H1 (cell line): ENCODE measurements at places on chromosomes 5 and 9.

- no peaks in the 10 kb centered on the region for H3K36me3 ChIP-seq
- DNase-seq: peak; percentile 47
- peaks cover 4% of the 10 kb centered on the region for H3K4me1 ChIP-seq
- H3K4me3 ChIP-seq: no peak overlapping the region
Observed at GRCh38 chr9:83937861-83938455, 16.7 kb upstream of the KIF27 start.

GRCh38 chr9:116084497-116084896 lies 69.1 kb upstream of the PAPPA start:
- H3K36me3 ChIP-seq: no peaks in the 10 kb centered on the region
- H3K27me3 ChIP-seq: no peaks in the 10 kb centered on the region
- no peak for DNase-seq
- no peak overlapping the region for H3K4me3 ChIP-seq
- H3K4me1 ChIP-seq: no peaks in the 10 kb centered on the region
- H3K27ac ChIP-seq: no peak overlapping the region

GRCh38 chr5:170755679-170756456 lies 27.7 kb upstream of the GABRP start:
- H3K27me3 ChIP-seq: no peaks in the 10 kb centered on the region
- no peaks in the 10 kb centered on the region for H3K36me3 ChIP-seq
- DNase-seq: no peak
- H3K4me1 ChIP-seq: peaks cover 2% of the 10 kb centered on the region

GRCh38 chr5:168875832-168876231 lies 296.7 kb upstream of the PANK3 start:
- H3K27ac ChIP-seq: no peak overlapping the region
- H3K27me3 ChIP-seq: peaks cover 7% of the 10 kb centered on the region; the same call in 1 of the 2 replicates
- DNase-seq: no peak
- no peaks in the 10 kb centered on the region for H3K36me3 ChIP-seq
- no peak overlapping the region for H3K4me3 ChIP-seq

- DNase-seq: no peak
- H3K4me3 ChIP-seq: no peak overlapping the region
- no peak overlapping the region for H3K27ac ChIP-seq
Observed at GRCh38 chr5:67093279-67093678, 103.3 kb downstream of the CD180 start.

DNA sequence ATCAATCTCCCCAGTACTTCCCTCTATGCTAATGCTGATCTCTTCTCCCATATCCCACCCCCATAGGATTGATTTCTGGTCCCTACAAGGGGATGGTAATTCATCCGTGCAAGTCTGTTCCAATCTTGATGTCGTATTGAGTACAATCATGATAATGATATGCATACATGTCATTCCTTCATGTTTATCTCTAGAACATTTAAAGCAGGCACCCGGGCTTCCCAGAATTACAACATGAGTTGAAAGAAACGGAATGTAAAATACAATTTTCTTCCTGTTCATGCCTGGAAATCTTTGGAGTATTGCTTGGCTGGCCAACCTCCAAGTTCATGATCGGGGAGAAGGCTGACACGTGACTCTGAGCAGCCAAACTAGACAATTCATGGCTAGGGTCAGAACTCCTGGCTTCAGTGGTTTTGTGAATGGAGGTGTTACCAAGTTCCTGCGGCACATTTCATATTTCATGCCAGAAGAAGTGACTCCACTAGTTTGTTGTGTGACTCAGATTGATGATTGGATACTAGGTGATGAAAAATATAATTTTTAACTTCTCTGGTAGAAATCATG lies 66.6 kb downstream of the C9orf152 start:
- H3K27me3 ChIP-seq: no peaks in the 10 kb centered on the region
- H3K27ac ChIP-seq: no peak overlapping the region
- H3K4me3 ChIP-seq: no peak overlapping the region
- H3K36me3 ChIP-seq: peaks cover 19% of the 10 kb centered on the region
- H3K4me1 ChIP-seq: no peaks in the 10 kb centered on the region

- H3K27ac ChIP-seq: no peak overlapping the region
- no peaks in the 10 kb centered on the region for H3K4me1 ChIP-seq
- no peaks in the 10 kb centered on the region for H3K36me3 ChIP-seq
- no peak for DNase-seq
Observed at GRCh38 chr5:55146080-55146479, 13.9 kb upstream of the GPX8 start.

- no peaks in the 10 kb centered on the region for H3K27me3 ChIP-seq
- no peaks in the 10 kb centered on the region for H3K36me3 ChIP-seq
- no peak overlapping the region for H3K4me3 ChIP-seq
- H3K4me1 ChIP-seq: no peaks in the 10 kb centered on the region
- no peak for DNase-seq
- no peak overlapping the region for H3K27ac ChIP-seq
Observed at GRCh38 chr9:127574072-127574993, 37.7 kb upstream of the STXBP1 start.

DNA sequence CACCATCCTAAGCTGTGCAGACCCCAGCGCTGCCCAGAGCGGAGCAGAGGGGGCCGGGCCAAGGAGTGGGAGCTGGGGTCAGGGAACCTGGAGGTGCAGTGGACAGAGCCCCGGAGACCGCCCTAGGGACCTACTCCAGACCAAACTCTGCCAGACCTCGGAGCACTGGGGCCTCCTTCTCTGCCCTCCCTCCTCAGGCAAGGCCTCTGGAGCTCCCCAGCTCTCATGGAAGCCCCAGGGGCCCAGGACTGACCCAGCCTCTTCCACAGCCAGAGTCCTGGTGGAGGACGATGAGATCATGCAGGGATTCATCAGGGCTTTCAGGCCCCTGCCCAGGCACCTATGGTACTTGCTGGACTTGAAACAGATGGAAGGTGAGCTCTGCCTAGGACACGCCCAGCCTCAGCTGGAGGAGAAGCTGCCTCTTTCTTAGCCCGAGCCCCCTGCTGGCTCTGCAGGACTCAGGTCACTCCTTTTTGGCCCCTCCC lies 3.6 kb downstream of the PAEP start:
- H3K27ac ChIP-seq: no peak overlapping the region
- no peak for DNase-seq
- no peaks in the 10 kb centered on the region for H3K4me1 ChIP-seq
- H3K27me3 ChIP-seq: no peaks in the 10 kb centered on the region
- no peaks in the 10 kb centered on the region for H3K36me3 ChIP-seq

GRCh38 chr5:58076483-58077257 lies 383.2 kb downstream of the PLK2 start:
- H3K36me3 ChIP-seq: no peaks in the 10 kb centered on the region
- H3K4me3 ChIP-seq: no peak overlapping the region
- no peaks in the 10 kb centered on the region for H3K4me1 ChIP-seq
- DNase-seq: no peak

GRCh38 chr5:128466554-128466953 lies 71.5 kb downstream of the FBN2 start:
- no peaks in the 10 kb centered on the region for H3K27me3 ChIP-seq
- no peak overlapping the region for H3K4me3 ChIP-seq
- DNase-seq: no peak
- no peaks in the 10 kb centered on the region for H3K36me3 ChIP-seq

DNA sequence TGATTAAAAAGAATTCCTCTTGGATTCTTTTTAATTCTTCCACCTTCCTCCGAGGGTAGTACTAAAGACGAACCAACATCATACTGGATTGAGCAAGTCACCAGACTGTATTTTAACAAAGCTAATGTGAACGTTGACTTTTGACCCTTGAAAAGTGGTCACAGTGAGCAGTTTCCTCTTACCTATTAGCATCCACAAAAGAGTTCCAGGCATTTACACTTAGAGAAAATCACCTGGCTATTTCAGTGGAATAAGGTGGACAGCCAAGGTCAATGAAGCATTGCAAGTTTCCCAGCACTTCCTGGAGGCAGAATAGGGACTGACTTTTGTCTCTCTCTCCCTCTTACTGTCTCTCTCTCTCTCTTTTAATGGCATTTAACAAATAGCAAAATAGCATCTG lies 145.1 kb upstream of the DAB2 start:
- no peaks in the 10 kb centered on the region for H3K27me3 ChIP-seq
- no peak overlapping the region for H3K27ac ChIP-seq
- DNase-seq: no peak
- no peaks in the 10 kb centered on the region for H3K4me1 ChIP-seq
- H3K4me3 ChIP-seq: no peak overlapping the region
- no peaks in the 10 kb centered on the region for H3K36me3 ChIP-seq

DNA sequence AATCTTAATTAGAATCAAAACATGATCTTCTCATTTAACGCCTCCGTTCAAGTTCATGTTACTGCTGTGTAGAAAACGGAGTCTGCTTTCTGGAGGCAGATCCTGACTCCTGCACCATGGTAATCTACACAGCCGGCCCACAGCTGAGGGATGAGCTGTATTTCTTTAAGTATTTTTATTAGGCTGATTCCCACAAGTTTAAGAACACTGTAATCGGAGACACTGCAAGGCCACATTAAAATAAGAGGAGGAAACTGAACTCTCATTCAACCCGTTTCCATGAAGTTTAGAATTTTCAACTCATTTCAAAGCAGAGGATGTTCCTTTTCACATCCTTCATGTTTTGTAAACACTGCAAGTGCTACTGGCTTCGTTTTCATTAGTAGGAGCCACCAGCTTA lies 372.2 kb downstream of the NFIB start:
- H3K4me3 ChIP-seq: no peak overlapping the region
- H3K36me3 ChIP-seq: no peaks in the 10 kb centered on the region
- H3K27me3 ChIP-seq: no peaks in the 10 kb centered on the region
- no peak for DNase-seq
- peaks cover 12% of the 10 kb centered on the region for H3K4me1 ChIP-seq

GRCh38 chr5:124858612-124859011 lies 112.2 kb upstream of the ZNF608 start:
- no peaks in the 10 kb centered on the region for H3K27me3 ChIP-seq
- H3K4me3 ChIP-seq: no peak overlapping the region
- no peaks in the 10 kb centered on the region for H3K36me3 ChIP-seq
- no peak for DNase-seq
- no peaks in the 10 kb centered on the region for H3K4me1 ChIP-seq
